ENCODE measurements at places on chromosomes 12 and 14.
A peak's percentile ranks its signal among the peaks of the same experiment; 100 is the strongest.

- no peak for DNase-seq
These were observed 27.8 kb downstream of the HSPB8 start for GRCh38 chr12:119206348-119207062.

DNA sequence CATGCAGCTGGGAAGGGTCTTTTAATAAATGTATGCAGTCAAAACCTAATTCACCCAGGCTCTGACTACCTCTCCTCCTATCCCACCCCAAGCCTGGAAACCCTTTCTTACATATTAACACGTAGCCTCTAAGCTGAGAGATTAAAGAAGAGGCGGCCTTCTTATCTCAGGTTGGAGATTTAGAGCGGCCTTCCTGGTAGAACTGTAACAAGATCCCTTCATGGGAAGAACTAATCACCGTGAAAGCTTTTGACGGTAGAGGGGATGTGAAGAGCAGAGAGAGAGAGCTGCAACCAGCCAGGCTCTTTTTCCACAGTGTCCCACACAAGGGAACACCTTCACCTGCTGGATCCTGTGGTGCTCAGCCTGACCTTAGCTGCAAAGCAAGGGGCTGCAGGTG lies 367.4 kb downstream of the MED13L start:
- no peak for DNase-seq

GRCh38 chr12:57846285-57846576 lies 298 bp downstream of the CTDSP2 start:
- no peak for DNase-seq

DNA sequence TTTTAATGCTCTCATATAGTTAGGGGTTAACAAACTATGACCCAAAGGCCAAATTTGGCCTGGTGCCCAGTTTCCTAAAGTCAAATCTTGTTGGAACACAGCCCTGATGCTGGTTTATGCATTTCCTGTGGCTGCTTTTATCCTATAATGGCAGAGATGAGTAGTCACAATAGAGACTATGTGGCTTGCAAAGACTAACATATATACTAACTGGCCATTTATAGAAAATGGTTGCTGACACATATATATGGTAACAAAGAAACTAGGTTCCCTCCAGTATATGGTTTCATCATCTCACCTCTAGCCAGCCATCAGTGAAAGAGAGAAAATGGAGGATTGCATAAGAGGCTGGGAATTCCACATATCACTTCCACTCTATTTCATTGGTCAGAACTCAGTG lies 10.8 kb downstream of the NAV3 start:
- DNase-seq, result peak; percentile 59

- DNase-seq, result no peak
These were observed 116.8 kb downstream of the PLCZ1 start for GRCh38 chr12:18620986-18621385.

- DNase-seq, result no peak
These were observed 176.1 kb downstream of the AEBP2 start for GRCh38 chr12:19615384-19615725.

DNA sequence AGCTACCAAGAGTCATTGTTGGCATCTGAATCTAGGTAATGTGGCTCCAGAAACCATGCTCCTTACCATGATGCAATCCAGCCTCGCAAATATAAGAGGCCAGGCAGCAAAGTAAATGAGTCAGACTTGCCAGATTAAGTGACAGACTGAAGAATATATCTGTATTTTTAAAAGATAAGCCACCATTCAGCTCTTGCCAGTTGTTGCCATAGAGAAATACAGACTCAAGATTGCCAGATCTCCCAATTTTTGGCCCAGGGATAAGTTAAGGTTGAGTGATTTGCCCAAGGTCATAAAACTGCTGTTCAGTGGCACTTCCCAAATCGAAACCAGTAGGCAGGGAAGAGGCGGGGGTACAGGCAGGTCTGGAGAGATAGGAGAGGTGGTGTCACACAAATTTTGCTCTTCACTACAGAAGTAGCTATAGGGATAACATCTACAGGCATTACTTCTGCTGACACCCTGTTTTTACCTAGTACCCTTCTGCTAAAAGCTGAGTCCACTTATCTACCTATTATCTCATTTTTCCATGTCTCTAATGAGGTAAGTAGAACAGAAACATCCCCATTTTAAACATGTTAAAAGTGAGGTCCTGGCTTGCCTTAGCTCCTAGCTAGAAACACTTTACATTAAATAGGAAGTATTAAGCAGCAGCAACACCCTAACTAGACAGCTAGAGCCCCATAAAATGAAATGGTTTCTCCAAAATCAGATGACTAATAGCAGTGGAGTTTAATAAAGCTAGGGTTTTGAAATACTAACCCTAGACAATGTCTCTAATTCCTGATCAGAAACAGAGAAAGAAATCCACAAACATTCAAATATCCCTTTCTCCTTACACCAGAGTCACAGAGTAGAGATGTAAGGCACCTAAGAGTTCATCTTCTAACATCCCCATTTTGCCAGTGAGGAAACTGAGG lies 19.5 kb downstream of the DCAF5 start:
- DNase-seq, result peak; percentile 85

DNA sequence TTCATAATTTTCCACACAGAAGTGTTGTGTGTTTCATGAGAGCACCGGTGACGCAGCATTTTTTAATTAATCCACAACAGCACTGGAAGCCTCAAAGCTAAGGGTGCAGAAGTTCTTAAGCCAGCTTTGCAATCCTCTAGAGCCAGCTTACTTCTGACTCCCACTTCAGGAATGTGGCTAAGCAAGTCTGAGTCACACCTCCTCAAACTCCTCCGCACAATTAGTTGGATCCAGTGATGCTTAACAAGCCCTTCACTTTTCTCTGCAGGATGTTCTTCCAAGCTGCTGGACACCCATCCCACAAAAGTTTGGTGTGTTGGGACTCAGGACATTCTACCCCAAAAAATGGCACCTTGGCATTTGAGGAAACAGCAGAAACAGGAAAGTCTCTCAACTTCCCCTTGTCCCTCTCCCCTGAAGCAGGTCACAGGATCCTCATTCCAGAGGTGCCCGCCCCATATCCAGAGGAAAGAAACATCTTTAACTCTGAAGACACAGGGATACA lies 210.0 kb downstream of the PPM1H start:
- no peak for DNase-seq

DNA sequence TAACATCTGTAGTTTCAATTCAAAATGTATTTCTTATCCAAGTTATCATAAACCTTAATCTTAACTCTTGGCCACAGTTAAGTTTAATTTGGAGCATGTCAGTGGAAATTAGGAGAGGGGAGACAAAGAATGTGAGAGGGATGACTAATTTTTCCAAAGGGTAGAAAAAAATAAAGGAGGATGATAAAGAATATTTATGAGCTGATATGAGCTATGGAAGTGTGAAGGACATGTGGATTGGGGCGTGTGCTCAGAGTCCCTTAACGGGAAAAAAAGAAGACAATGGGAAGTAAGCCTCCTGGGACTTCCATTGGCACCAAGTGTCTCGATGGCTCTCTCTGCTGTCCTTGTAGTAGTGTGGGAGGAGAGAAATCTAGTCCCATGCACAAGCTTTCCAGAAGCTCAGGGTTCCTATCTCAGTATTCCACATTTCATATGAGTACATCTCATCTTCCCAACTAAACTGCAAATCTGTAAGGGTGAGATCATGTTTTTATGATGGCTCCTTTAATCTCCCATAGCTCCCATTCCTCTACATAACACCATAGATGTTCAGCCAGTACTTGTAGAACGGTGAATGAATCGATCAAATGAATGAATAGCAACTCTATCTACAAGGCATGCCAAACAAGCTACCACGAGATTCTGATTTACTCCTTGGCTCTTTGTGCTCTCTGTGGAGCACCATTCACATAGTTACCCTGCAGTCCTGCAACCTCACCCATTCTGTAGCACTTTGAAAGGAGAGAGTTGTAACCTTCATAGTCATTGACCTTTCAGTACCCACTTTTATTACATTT lies 27.4 kb downstream of the BCL2L14 start:
- DNase-seq, result no peak

DNA sequence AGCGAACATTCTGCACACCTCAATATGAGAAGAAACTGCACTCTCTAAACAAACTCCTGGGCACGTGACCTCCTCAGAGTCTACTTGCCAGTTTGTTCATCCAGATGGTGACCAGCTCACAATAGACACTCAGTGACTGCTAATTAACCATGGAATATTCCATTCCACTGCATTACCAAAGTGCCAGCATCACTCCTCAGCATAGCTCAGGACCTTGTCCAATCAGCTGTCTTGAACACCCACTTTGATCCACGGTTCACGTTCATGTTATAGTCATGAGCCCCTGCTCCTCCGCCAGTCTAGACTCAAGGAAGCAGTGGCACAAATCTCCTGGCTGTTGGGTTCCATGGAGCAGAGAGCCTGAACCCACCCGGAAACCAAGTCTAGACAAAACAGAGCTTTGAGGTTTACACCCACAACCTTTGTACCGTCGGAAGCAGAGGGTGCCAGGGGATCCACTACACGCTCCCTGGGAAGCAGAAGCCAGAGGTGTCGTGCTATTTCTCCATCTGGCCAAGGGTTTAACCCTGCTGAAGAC lies 285.3 kb downstream of the ZFP36L1 start:
- DNase-seq, result no peak

GRCh38 chr14:92649934-92650545 lies 98.4 kb downstream of the LGMN start:
- no peak for DNase-seq

DNA sequence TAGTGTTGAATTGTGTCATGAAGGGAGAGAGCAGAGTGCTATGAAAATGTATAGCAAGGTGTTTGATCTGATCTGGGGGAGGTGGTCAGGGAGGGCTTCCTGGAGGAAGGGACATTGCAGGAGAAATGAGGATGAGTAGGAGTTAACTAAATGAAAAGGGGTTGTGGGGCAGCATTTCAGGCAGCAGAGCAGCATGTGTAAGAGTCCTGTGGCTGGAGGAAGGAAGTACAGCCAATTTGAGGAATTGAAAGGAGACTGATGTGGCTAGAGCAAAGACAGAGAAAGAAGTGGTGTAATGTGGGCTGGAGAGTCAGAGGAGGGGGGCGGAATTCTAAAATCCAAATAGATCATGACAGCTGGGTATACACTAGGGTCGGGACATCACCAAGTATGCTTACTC lies 20.5 kb downstream of the NPC2 start:
- no peak for DNase-seq

GRCh38 chr12:121600702-121601336 lies 20.0 kb upstream of the KDM2B start:
- DNase-seq, result no peak

- DNase-seq, result no peak
These were observed 364.1 kb upstream of the E2F7 start for GRCh38 chr12:77429426-77429825.

GRCh38 chr14:64080452-64080851 lies 213.7 kb downstream of the ESR2 start:
- DNase-seq, result no peak

GRCh38 chr12:124242529-124243065 lies 52.3 kb upstream of the RFLNA start:
- no peak for DNase-seq

GRCh38 chr12:1289371-1290155 lies 298.5 kb downstream of the ERC1 start:
- peak; percentile 75 for DNase-seq

- DNase-seq, result peak; percentile 1
These were observed 4.2 kb downstream of the PCNX4 start for GRCh38 chr14:60095781-60096450.

DNA sequence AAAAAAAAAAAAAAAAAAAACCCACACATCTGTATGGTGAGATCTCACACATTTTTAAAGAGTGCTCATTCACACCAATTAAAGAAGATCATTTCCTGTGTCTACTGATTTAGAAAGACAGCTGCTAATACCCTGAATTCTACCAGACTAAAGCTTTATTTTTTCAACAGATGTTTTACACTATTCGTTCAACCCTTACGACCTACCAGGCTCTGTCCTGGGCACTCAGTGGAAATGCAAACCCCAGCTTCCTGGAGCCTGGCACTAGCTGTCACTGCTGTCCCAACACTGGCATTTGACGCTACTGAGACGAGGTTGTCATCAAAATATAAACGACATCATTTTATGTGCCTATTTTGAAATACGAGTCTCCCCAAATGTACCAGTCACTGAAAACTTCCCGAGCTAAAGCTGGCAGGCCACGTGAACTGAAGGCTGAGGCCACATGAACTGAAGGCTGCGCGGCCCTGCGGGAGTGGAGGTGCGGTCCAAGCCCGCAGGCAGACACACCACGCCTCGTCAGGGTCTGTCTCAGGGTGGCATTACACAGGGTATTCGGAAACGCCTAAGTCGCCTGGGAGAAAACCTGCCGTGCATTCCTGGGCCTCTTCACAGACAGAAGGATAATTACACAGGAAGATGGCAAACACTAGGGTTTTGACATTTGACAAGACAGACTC lies 27.2 kb downstream of the SLC15A4 start:
- no peak for DNase-seq

DNA sequence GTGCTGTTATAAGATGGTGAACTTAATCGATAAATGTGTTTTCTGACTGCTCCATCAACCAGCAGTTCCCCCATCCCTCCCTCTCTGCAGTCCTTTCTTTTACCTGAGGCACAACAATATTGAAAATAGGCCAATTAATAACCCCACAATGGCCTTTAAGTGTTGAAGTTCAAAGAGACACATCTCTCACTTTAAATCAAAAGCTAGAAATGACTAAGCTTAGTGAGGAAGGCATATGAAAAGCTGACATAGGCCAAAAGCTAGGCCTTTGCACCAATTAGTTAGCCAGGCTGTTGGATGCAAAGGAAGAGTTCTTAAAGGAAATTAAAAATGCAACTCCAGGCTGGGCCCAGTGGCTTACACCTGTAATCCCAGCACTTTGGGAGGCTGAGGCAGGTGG lies 43.7 kb downstream of the SAV1 start:
- DNase-seq, result no peak

- DNase-seq, result no peak
These were observed 167.4 kb upstream of the HMGA2 start for GRCh38 chr12:65656891-65657351.

DNA sequence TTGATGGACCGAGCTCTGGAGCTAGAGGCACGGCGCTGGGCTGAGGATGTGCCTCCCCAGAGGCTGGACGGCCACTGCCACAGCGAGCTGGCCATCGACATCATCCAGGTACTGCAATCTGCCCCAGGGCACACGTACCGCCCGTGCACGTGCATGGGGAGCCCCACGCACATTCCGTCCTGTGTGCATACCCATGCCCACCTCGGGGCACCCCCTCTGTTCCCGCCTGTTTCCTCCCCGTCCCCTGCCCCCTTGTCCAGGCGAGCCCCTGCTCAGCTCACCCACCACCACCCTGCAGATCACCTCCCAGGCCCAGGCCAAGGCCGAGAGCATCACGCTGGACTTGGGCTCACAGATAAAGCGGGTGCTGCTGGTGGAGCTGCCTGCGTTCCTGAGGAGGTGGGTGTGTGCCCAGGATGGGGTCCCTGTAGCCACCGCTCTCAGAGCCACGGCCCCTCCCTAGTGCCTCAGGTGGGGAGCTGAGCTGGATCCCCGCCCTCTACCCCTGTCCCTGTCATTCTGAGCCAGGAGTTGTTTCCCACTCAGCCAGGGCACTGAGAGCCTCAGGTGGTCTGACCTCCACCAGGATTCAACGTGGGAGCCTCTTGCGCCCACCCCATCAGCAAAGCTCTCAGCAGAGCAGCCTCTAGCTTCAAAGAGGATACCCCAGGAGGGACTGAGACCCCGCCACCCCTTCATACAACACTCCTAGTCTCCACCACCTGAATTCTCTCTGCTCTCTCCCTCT lies 6.9 kb downstream of the TNFAIP2 start:
- DNase-seq, result no peak

- no peak for DNase-seq
These were observed 30.1 kb upstream of the PNMA1 start for GRCh38 chr14:73744175-73744867.
